ENCODE measurements at places on chromosomes 1 and 21. TPM values are rescaled to one million over a fixed set of nuclear protein-coding genes. Genes with fewer than 3 reads are reported as not detected.

FALEC gene
- 0.55 TPM for total RNA-seq

RNU1-4 gene
- total RNA-seq, result 1,003 TPM

PERM1 gene
- not detected for total RNA-seq

CAMSAP2 gene
- total RNA-seq, result 2.7 TPM

CTSS gene
- total RNA-seq, result 23.8 TPM

LCE1B gene
- not detected for total RNA-seq

HPCAL4 gene
- 0.75 TPM for total RNA-seq

CLCNKB gene
- total RNA-seq, result not detected

TDRD5 gene
- not detected for total RNA-seq

ZNF695 gene
- 0.38 TPM for total RNA-seq

DAP3 gene
- total RNA-seq, result 159 TPM

CD53 gene
- total RNA-seq, result 205 TPM

HIPK1 gene
- 60.7 TPM for total RNA-seq

Measured in activated CD8-positive, alpha-beta memory T cell treated with anti-CD3 and anti-CD28 coated beads for 36 hours (primary cell).